ENCODE measurements at places on chromosomes 2 and 18.

- DNase-seq = no peak
Observed at GRCh38 chr2:206062724-206063123, 23.2 kb downstream of the INO80D start.

DNA sequence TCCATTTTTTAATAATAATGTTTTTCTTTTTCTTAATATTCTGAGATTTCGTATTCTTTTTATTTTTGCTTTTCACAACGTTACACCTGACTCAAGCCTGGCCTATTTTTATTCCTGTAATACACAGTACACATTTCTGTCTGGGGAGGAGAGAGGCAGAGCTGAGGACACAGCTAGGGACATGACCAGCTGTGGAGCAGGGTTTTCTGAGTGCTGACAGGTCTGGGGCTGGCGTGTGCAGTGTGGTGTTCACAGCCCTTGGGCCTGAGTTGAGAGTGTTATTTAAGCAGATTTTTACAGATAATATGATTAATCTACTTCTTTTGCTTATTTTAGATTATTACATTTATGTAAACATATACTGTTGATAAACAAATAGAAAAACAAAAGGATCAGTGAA lies 55.9 kb downstream of the ZAP70 start:
- DNase-seq = no peak

DNA sequence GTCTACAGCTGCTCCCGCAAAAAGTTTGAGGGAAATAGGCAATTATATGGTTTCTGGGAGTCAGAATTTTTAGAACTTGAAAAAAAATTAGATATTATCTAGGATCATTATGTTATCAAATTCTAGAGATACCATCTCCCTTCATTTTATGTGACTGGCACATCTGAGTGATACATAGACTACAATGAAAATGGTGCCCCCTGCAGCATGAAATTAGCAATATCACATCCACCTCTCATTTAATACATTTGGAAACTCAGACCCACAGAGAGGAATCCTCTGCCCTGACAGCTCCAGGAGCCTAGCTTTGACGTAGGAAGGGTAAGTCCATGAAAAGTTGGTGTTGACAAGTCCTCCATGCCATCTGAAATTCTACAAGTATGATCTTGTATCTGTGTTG lies 381.6 kb downstream of the SUCLG1 start:
- peak; percentile 4 for DNase-seq

GRCh38 chr2:75182606-75183005 lies 16.7 kb downstream of the TACR1 start:
- no peak for DNase-seq

GRCh38 chr2:43480874-43481273 lies 115.0 kb downstream of the THADA start:
- DNase-seq = no peak

GRCh38 chr2:23286031-23286757 lies 98.8 kb upstream of the KLHL29 start:
- no peak for DNase-seq

GRCh38 chr2:176166272-176166671 lies 9.2 kb downstream of the HOXD3 start:
- no peak for DNase-seq

- DNase-seq = no peak
Observed at GRCh38 chr2:240981871-240982800, 16.3 kb upstream of the SNED1 start.

DNA sequence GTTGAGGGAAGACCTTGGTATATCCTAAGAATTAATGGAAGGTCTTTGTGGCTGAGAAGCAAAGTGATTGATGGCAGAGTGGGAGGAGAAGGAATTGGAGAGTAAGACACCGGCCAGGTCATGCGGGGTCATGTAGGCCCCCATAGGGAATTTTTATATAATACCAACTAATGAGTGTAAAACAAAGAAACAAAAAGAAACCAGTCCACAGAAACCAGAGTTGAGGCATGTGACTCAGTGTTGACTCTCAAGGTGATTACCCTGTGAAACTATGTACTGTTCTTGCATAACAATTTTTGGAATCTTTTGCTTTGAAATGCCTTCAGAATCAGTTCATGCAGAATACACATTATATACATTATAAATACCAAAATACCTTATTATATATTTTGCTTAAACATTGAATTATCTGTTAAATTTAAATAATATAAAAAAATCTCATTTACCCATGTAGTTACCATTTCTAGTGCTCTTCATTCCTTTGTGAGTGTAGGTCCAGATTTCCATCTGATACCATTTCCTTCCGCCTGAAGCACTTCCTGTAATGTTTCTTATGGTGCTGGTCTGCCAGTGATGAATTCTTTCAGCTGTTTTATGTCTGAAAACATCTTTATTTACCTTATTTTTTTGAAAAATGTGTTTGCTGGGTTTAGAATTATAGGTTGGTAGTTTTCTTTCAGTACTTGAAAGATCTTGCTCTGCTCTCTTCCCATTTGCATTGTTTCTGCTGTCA lies 8.6 kb downstream of the CLIP4 start:
- DNase-seq = no peak

- no peak for DNase-seq
Observed at GRCh38 chr2:157748371-157749142, 119.9 kb upstream of the ACVR1C start.

- DNase-seq = no peak
Observed at GRCh38 chr2:767440-767839, 90.2 kb upstream of the TMEM18 start.

DNA sequence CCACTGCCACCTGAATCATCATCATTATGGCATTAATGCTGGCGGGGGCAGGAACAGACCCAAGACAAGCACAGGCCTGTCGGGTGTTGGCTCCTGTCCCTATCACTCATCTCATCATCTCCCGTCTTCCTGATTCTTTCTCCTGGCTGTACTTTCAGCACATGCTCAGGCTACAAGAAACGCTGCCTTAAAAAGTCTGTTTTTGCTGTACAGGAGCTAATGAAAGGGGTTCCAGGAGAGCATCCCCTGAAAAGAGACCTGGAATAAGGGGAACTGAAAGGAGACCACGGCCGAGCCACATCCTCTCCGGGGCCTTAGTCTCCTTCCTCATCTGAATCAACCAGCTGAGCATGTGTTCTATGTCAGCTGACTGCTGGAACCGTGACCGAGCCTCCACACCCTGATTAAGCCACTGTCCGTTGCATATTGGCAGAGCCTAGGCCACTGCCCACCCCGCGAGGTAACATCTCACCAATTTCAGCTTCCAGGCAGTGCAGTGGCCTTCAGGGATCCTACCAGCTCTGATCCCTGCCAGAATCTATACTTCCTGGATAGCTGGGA lies 62.6 kb downstream of the DNMT3A start:
- peak; percentile 86 for DNase-seq

- DNase-seq = no peak
Observed at GRCh38 chr2:186098821-186099220, 360.2 kb downstream of the FSIP2 start.

DNA sequence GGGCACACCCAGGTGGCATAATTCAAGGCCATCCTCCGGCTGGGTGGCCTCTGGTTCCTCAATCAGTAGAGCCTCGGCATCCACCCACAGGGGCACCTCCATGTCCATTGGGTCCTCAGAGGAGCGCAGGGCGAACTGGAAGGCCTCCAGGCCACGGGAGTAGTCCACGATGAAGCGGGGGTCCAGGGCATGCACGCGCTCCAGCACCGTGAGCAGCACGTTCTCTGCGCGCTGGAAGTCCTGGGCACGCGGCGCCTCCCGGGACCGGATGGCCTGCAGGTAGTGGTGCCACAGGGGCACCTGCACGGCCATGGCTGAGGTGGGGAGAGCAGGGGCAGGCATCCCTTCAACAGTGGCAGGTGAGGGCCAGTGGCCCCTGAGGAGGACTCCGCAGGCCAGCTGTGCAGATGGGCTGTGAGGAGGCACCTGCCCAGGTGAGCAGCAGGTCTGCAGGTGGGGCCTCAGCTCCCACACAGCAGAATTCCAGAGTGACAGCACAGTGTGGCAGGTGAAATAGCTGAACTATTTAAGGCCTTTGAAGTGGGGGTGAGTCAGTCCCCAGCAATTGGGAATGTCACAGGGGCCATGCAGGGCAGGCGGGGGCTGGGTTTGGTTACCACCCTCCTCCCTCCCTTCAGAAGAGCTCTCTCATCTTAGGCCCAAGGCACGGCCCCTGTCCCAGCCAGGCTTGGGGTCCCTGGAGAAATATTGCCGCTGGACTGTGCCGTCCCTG lies at the start of gene MAB21L4:
Gene MAB21L4, minus strand, starts transcription at position 501 of the 733 bp plus-strand sequence. Its CDS starts 159 bp downstream, at position 342.
- no peak for DNase-seq

GRCh38 chr2:71669628-71670429 lies 216.5 kb downstream of the DYSF start:
- DNase-seq = peak; percentile 6

DNA sequence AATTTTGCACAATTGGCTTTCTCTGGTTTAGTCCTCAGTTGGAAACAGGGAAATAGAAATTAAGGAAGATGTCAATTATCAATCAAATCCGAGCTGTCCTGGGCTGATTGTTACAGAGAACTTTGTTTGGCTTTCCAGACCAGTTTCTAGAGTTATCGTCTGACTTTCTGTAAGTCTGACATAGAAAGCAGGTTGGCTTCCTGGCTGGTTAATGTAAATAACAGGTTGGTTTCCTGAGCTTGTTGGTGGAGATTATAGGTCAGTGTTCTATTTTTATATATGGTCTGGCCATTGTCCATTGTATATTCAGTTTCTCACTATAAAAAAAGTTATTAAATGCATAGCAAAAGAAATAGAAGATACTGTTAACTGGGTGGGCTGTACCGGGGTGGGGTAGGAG lies 204.8 kb downstream of the MBD2 start:
- DNase-seq = no peak

DNA sequence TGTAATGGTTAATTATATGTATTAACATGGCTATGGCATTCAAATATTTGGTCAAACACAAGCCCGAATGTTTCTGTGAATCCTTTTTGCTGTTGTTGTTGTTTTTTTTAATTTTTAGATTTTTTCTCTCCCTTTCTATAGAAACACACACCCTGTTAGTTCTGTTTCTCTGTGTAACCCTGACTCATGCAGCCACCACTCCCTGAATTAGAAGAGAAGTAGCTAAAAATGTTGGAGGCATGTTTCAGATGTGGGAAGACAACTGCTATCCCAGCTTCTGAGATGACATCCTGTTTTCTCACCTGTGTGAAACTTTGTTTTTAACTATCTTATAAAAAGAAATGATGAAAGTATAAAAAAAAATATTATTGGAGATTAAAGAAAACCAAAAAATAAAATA lies 219.6 kb upstream of the RGPD4 start:
- DNase-seq = no peak

GRCh38 chr2:236663287-236664101 lies 93.9 kb downstream of the ACKR3 start:
- DNase-seq = no peak

GRCh38 chr2:11118761-11119160 lies 36.5 kb upstream of the SLC66A3 start:
- no peak for DNase-seq

GRCh38 chr2:178787934-178788333 lies 19.3 kb downstream of the TTN start:
- DNase-seq = no peak

DNA sequence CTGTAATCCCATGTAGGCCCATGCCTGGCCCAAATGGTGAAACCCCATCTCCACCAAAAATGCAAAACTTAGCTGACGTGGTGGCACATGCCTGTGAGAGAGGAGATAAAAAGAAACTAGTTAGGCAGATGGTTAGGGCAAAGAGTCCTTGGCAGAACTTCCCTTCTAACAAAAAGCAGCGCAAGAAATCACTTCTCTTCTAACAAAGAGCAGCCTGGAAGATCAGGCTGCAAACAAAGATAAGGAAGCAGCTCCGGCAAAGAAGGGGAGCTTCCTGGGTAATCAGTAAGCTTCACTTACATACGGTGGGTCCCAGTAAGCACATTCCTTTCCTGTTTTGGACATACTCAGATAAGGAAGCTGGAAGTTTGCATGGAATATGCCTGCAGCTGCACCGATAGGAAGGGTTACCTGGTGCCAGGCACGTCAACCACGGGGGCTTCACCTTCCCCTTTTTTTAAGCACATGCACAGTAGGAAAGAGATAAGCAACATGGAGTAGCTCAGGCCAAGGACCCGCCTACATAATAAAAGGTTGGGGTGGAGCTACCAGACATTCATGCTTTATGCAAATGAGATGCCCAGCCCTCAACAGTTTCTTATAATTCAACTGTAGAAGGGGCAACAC lies 61.0 kb upstream of the SLC25A52 start:
- DNase-seq = no peak

DNA sequence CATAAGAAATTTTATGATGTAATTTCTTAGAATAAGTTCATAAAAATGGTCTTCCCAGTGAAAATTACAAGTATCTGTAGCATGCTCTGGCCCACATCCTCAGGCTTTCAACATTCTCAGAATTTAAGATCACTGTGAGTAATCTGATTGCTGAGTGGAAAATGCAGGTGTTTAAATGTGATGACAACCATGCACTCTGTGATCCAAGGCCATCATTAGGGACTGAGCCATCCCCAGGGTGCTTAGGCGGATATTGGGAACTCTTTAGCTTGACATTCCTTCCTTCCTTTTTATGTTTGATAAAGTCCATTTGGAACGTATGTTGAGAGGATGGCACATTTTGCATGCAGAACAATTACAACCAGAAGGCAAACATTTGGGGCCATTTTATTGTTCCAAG lies 95.5 kb downstream of the ARL4C start:
- no peak for DNase-seq

DNA sequence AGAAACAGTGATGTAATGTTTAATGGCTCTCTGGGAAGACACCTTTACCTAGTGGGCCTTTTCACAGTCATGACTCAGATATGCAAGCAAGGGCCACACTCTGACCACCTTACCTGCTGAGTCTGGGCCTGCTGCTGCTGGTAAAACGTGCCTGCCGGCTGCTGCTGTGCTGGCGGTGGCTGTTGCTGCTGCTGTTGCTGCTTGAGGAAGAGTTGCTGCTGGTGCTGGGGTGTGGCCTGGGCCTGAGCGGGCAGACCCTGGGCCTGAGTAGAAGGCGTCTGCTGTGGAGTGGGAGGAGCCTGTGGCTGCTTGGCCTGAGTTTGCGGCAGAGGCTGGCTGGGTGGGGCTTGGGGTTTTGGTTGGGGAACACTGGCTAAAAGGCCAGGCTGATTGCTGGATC lies 81.6 kb upstream of the NFU1 start:
- no peak for DNase-seq

DNA sequence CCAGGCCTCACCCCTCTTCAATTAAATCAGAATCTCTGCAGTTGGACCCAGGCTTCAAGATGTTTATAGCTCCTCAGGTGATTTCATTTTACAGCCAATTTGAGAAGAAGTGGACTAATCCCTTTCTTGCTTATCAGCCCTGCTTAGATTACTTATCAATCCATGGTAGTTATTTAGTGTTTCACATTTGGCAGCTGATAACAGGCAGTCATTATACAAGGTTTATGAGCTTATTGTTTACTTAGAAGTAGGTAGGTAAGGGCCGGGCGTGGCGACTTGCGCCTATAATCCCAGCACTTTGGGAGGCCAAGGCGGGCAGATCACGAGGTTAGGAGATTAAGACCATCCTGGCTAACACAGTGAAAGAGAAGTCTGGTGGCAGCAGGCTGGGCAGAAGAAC lies 237.5 kb downstream of the CTNNA2 start:
- DNase-seq = no peak

DNA sequence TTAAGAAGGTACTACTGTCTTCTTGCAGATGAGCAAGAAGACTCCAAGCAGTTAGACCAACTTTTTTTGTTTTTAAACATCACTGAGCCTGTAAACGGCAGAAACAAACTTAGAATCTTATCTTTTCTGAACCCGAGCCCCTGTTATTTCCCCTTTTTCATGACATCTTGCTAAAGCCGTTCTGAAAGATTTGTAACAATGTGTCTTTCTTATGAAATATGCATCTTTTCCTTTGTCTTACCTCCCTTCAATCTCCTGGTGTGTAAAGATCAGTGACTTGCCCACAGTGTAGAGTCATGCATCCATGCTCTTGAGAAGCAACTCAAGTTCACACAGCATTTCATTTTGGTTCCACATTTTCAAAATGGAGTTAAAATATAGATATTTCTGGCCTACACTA lies 288.8 kb upstream of the CELF4 start:
- no peak for DNase-seq

Data from GM20000 (cell line).